ENCODE measurements at places on chromosomes 6 and 20.

DNA sequence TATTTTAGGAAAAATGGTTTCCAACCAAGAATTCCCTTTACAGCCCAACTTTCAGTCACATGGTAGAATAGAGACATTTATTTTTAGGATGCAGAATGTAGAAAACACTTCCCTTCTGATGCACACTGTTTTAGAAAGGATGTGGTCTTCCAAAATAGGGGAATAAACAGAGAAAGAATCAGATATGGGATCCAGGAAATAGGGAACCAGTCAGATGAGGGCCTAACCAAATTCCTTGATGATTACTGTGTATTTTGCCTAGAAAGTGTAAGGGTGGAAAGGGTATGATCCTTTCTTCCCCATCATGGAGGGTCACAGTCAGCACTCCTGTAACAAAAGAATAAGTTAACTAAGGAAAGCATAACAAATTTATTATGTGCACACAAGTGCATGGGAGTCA, 27.4 kb downstream of the SLX4IP start:
- DNase-seq = no peak

- DNase-seq = no peak
These were observed 659 bp downstream of the TAF4 start for GRCh38 chr20:62064770-62065673.

GRCh38 chr6:64266351-64266821, 630.8 kb downstream of the PHF3 start:
- no peak for DNase-seq

DNA sequence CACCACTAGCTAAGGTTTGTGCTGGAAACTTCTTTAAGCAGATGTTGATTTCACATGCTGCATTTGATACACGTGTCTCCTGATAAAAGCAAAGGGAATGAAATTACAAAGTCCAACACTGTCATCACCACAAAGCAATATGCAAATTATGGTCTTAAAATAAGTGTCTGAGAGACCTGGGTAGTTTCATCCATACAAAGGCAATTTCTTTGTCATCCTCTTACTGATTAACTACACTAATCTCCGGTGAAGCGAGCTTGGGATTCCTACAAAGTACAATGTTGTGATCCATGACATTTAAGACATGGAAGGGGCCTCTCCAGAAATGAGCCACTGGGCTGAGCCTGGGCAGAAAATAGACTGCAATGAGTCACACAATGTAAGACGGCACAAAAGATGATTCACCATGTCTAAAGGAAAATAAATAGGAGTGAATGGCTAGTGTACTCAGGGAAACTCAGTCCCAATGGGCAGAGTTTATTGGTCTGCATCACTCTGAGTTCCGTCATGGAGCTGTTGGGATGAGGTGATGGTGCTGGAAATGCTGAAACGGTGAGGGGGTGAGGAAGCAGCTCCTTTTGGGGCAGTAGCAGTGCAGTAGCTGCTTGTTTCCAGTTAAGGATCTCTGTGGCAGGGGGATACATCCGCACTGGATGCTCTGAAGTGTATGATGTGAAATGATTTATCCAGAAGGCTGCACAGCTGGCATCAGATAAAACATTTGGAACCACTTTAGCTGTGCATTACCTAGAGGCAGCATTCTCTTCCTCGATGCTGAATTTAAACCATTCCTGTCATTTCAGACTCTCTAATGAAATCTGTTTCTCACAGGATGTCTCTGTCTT, 103.3 kb downstream of the IBTK start:
- DNase-seq = no peak

DNA sequence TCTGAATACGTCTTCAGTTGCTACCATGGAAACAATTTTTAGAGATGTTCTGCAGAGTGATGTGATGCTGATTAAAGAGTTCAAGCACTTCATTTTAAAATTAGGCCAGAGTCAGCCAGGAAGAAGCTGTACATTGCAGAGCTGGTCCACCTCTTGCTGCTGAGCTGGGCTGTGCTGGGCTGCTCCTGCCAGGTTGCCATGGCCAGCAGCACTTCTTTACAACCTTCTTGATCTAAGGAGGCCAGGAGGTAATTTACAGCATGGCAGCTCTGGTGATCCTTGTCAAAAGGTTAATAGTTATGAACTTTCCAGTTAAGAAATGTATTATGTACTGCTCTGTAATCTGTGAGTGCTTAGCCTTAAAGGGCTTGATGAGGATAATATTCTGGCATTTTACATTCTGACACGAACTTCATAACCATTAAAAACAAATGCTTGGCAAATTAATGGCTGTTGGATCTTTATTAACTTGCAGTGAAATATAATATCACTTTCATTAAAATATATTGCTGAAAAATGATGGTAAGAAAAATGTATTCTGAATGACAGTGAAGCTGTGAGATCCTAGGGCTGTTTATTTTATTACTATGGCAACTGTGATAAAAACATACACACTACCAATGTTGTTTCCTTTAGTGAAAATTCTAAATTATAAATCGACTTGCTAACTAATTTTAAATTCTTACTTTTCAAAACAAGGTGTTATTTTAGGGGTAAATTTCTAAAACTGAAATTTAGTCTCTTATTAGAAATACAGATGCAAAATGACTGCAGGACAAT, 259.7 kb downstream of the RFPL4B start:
- no peak for DNase-seq

DNA sequence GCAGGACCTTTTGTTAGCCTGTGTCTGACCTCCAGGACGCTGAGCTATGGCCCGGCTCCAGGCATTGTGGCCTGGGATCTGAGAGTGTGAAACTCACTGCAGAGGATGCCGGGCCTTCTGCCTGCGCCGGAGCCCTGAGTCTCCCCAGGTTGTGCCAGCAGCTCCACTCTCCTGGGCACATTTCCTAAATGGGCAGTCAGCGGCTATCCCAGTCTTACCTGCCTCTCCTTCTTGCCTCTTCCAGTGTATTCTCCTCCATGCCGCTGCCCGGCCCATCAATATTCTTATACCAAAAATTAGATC, 397.8 kb downstream of the CDH4 start:
- DNase-seq = no peak

DNA sequence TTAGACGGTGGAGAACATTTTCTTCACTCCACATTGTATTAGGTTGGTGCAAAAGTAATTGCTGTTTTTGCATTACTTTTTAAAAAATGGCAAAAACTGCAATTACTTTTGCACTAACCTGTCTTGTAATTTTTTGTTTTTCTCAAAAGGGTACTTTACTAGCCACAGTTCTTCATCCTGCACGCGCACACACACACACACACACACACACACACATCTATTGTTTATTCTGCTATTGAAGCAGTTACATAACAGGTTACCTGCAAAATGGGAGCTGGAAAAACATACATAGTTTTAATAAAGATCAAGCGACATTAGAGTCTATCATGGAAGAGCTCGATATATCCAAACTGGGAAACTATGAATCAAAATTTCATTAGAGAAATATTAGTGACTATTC, 235.2 kb downstream of the SIM1 start:
- DNase-seq = no peak

All from stimulated activated CD8-positive, alpha-beta memory T cell treated with anti-CD3 and anti-CD28 coated beads, Interleukin-15, amount 100 ng/mL, for 24 hours (primary cell).